Stimulated activated CD4-positive, alpha-beta T cell treated with anti-CD3 and anti-CD28 coated beads, Interleukin-15, amount 100 ng/mL, for 48 hours (primary cell): ENCODE measurements at places on chromosomes 5 and 9.

DNA sequence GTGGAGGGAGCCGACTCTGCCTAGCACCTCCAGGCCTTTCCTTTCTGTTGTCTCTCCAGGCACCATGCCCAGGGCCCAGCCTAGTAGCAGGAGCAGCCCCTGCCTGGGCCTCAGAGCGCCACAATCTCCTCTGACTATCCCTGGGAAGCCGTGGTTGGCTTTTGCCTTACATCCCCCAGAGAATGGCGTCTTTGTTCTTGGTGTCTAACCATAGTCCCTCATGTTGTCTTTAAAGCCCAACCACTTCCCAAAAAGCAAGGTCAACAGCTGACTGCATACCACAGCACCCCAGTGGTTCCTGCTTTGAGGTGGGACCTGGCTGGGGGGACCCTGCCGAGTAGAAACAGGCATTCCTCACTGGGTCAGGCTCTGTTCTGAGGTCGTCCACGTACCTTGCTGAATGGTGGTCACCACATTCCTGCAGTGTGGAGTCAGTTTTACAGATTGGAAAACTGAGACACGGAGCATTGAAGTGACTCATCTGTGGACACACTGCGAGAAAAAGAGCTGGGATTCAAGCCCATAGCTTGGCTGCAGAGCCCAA is 13.7 kb upstream of the CERCAM start:
- DNase-seq = no peak

- DNase-seq = no peak
Observed at GRCh38 chr5:32581010-32581785, 4.2 kb upstream of the SUB1 start.

- no peak for DNase-seq
Observed at GRCh38 chr5:151110122-151110681, 29.4 kb upstream of the TNIP1 start.

GRCh38 chr5:37851305-37851704 is 11.5 kb upstream of the GDNF start:
- DNase-seq = no peak

DNA sequence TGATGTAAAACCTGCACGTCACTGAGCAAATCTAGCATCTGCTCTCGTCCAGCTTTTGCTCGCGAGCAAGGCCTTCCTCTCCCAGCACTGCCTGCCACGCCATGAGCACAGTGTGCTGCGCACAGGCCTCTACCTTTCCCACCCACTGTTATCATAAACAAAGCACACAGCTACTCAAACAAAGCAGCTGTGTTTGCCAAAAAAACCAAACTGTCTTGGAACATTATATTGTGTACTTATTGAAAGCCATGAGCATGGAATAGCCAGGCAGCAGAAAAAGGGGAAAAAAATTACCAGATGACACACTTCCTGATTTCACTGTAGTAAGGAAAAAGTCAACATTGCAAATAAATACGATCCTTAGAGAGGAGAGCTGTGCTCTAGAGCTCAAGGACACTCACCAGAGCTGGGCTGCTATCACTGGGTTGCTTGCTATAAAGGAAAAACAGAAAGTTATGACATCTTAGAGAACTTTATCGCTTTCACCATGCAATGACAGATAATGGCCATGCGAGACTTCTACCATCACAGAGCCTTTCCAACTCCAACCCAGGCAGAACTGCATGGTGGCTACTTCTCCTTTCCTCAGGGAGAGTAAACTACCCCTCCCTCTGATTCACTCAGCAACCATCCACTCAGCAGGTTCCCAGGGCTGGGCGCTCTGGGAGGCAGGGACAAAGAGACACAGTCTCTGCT is 69.6 kb downstream of the EPB41L4B start:
- no peak for DNase-seq
